ENCODE measurements at places on chromosomes 16 and 17.

DNA sequence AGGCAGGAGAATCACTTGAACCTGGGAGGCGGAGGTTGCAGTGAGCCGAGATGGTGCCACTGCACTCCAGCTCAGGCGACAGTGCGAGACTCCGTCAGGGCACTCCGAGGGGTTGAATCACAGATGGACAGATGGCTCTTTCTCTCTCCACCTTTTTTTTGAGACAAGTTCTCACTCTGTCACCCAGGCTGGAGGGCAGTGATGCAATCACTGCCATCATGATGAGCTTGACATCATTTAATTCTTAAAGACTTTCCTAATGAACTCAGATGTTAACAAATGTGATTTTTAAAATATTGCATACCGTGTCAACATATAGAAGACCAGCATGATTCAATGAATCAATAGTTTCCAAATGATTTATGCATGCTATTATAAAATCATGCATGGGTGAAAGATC is 3.5 kb downstream of the GDPD1 start:
- DNase-seq = no peak

GRCh38 chr17:10318535-10318934 is 54.3 kb downstream of the MYH13 start:
- DNase-seq = no peak

- peak; percentile 15 for DNase-seq
These were observed 59.4 kb upstream of the XYLT1 start for GRCh38 chr16:17529982-17530760.

DNA sequence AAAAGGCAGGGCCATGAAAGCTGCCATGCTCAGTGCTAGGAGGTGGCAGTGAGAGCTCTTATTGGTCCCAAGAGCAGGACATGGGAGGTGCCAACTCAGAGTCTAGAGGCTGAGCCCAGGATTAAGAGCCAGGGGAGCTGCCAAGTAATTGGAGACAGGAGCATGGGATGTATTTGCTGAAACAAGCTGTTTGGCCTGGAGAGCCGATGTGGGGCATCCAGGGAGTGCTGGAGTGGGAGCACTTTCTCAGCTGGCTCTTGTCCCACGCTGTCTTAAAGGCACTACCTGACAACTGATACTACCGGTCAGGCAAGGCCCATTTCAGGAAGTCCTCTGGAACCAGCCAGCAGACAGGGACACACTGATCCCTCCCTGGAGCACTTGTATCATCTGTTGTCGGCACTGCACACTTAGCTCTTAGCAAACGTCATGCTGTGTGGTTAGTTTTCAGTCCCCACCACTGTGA is 19.3 kb downstream of the ANKFN1 start:
- no peak for DNase-seq

GRCh38 chr17:60305141-60305540 is 86.8 kb downstream of the USP32 start:
- DNase-seq = no peak

- DNase-seq = no peak
These were observed 7.2 kb downstream of the PDK2 start for GRCh38 chr17:50102164-50102991.

GRCh38 chr17:21029036-21029435 is 13.8 kb downstream of the USP22 start:
- DNase-seq = no peak

DNA sequence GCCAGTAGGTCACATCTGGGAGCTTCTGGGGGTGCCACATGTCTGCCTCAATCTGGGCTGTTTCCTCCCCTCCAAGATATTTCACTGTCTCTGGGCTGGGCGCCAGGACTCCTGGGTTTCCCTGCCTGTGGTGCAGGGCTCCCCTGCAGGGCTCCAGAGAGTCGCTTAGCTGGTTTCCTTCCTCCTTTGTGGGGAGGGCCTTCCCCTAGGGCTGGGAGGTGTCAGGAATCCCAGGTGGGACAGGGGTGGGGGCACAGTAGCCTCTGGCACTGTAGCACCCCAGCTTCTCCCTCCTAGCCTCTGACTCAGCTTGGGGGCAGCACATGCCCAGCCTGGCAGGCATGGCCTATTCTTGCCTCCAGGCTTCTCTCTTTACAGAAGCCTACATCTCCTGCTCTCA is 2.6 kb downstream of the RARA start:
- DNase-seq = no peak

DNA sequence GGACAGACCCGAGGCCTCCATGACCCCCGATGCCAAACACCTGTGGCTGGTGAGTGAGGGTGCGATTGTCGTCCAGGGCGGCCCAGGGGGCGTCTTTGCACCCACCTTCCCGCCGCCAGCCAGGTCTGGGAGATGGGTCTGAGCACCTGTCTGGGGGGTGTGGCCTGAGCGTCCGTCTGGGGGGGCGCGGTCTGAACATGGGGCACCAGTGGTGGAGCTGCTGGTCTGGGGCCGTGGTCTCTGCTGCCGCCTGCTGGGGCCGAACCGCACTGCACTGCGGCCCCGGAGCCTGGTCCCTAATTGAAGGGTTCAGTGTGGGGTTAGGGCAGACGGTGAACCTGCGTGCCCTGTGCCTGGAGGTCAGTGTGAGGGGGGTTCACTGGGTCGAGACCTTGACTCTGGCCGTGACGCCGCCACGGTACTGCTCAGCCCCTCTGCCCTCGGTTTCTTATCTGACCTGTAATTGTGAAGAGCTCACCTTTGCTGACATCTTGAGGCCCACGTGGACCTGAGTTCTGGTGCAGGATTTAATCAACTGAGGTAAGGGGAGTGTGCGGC is 12.6 kb upstream of the TCF25 start:
- peak; percentile 75 for DNase-seq

DNA sequence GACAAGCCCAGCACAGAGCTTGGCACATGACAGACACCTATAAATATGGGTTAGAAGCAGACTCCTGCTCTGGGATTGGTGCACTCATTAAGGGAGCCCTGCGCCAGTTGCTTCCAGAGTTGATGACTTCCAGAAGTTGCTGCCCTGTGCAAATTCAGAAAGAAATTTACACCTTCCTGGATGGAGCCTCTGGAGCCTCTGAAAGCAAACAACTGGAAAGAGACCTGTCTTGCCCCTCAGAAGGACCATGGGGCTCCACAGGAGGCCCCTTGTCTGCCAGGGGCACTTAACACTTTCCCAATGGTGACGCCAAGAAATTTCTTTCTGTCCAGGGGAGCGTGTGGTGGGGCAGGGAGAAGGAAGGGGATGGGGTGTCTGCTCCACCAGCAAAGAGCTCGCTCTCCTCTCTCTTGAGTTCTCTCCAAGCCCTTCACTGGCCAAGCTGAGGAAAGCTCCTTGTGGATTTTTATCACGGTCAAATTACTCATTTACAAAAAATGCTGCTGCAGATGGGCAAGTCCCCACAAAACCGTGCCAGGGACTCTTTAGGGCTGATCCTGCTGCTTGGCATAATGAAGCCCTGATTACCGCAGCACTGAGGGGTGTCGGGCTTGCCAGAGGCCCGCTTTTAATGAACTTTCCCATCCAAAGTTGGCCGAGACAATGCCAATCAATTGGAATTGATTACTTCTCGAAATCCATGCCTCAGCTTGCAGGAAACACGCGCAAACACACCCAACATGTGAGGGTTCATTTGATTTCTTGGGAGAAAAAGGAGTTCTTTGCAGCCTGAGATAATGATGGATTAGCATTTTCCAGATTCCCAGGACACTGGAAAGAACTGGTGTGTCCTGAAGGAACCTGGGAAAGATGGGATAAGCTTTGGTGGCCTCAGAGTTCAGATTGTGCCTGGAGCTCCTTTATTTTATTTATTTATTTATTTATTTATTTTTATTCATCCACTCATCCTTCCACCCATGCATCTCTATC is 583.6 kb upstream of the CDH5 start:
- no peak for DNase-seq

- no peak for DNase-seq
These were observed 162.4 kb downstream of the PPM1E start for GRCh38 chr17:58918072-58918471.

- no peak for DNase-seq
These were observed 63.6 kb upstream of the ERCC4 start for GRCh38 chr16:13856398-13856797.

GRCh38 chr17:72122765-72123529 is 2.1 kb downstream of the SOX9 start:
- no peak for DNase-seq

GRCh38 chr16:3042376-3042775 is 4.0 kb upstream of the MMP25 start:
- no peak for DNase-seq

DNA sequence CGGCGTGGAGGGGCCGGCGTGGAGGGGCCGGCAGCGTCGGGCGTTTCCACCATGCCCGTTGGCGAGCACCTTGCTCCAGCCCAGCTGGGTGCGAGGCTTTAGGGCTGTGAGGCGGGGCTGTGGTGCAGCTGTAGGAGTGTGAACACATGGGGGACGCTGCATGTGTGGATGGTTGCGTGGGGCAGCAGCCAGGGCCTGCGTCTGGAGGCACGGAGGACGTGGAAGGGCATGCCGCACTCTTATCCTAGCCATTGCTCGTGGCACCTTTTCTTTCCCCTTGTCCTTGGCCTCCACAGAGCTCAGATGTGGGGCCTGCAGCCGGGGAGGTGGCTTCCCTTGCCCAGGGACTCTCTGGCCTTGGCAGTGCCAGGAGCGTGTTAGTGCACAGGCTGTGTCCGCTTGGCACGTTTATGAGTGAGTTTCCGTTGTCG is 47.8 kb downstream of the PDPK1 start:
- DNase-seq = no peak

- no peak for DNase-seq
These were observed 4.7 kb downstream of the KRT37 start for GRCh38 chr17:41419716-41420115.

GRCh38 chr16:86821895-86822294 is 243.5 kb downstream of the FOXL1 start:
- DNase-seq = no peak

DNA sequence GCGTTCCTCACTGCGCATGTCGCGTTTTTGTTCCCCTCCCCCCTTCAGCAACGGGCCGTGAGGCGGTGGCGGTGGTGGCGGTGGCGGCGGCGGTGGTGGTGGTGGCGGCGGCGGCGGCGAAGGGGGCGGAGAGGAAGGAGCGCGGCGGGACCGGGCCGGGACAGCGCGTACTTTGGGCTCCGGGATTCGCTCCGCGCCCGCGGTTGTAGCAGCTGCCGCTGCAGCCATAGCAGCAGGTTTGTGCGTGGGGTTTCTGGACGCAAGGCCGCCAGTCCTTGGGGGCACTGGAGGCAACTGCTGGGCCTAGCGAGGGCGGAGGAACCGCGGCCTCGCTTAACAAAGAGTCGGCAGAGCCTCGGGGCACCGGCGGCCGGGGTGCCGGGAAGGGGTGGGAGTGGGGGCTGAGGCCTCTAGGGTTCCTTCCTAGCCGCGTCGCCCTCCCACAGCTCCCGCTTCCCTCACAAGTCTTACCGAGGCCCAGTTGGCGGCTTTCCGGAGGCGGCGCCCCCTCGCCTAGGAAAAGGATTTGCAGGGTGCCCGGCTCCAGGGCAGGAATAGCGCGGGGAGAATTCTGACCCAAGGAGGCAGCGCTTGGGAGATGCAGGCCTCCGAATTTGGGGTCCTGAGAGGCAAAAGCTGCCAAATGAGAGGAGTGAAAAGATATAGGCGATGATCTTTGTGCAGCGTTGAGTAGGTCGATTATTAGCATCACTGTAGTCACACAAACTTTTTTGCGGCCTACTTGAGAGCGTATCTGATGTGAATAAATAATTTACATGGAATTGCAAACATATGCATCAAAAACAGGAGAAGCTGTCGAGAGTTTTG is at the start of gene DDX42:
TSS of gene DDX42 (plus strand) at position 30 of the 828 bp plus-strand sequence. CDS start 12,880 bp downstream, outside the sequence.
- DNase-seq = peak; percentile 95

DNA sequence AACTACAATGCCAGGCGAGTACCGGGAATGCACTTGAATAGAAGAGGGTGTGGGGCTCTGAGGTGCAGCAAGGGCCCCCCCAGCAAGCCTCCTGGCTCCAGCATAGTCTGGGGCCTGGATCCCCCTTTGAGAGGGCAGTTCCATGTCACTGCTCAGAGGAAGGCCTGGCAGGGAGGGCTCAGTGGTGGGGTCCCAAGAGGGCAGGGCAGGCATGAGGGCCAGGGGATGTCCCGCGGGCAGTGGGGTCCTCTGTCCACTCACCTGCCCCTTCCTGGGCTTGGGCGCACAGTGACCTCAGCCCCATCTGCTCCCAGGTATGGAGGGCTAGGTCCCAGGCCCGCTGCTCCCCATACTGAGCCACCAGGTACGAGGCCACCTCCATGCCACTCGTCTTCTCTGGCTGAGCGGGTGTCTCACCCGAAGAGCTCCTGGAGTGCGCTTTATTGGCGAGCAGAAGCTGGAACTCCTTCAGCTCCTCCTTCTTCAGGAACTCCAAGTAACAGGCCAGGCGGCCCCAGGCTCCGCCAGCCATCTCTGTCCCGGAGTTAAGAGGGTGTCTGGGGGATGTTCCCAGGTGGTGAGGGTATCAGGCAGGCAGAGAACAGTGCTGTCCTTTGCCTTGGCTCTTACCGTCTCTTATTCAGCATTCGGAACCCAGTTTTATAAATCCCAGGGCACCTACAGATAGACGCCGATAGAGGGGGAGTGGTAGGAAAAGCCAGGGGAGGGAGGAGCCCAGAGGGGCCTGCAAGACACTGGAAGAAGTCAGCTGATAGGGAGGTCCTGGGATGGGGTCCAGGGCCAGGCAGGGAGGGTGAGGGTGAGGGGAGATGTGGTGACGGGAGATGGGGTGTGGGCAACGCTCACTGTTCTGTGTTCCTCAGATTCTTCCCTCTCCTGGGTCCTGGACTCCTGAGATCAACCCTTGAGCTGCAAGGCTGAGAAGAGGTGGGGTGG is 605 bp downstream of the NLRP1 start:
- DNase-seq = no peak

DNA sequence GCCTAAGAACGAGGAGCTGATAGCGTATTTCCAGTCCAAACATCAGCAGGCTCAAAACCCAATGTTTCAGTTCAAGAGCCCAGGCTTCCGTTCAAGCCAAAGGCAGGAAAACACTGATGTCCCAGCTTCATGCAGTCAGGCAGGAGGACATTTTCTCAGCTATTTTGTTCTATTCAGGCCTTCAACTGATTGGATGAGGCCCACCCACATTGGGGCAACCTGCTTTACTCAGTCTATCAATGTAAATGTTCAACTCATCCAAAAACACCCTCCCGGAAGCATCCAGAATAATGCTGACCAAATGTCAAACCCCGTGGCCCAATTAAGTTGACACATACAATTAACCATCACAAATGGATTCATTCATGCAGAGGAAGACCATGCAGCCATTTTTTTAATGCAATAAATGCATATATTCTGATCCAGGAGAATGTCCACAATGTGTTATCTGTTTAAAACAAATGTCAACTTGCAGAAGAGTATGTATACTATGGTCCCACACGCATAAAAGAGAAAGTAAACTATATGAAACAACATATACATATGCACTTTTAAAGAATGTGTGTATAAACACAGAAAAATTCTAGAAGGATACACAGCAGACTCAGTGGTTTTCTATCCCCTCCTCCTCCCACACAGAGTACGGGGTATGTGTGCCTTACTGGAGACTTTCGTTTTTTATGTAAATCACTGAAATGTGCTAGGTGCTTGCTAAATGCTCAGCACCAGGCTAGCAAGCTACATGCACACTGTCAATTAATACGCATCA is 28.8 kb upstream of the DYNLRB2 start:
- DNase-seq = no peak

DNA sequence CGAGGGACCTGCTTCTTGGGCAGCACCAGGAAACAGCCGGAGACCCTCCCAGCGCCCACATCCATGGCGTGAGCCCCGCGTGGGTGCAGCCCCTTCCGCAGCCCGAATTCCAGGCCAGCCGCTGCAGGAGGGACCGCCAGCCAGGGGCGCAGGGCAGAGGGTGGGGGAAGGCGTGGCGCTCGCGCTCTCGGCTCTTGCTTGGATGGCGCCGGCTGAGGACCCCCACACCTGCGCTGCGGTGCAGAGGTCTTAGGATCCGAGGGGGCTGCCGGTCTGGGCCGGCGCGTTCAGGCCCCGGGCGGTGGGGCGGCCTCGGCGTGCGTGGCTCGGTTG is 28.8 kb downstream of the ACTG1 start:
- DNase-seq = no peak

GRCh38 chr17:48644910-48645557 is 18.9 kb upstream of the HOXB9 start:
- no peak for DNase-seq
